ENCODE measurements at places on chromosomes 16 and 17.

DNA sequence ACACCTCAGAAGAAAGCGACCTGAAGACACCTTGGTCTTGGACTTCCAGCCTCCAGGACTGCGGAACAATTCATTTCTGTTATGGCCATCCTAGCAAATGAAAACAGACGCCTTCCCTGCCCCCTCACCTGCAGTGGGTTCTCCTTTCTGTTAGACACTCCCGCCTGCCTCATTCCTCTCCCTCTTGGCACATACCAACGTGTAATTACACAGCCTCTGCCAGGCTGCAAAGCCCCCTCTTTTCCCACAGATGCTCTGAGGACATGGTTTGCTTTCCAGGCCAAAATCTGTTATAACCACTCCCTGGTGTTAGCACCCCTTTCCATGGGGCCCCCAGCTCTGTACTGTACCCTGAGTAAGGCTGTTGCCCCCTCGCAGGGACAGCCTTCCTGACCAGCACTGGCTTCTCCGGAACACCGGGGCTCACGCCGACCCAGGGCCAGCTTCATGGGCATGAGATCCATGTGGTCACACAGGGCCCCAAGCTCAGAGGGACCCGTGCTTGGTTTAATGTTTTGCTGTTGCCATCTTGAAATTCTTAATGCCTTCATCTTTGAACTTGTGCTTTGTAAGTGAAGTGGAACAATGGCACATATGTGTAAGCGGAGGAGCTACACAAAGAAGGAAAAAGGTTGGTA is 64.1 kb downstream of the SDK2 start:
- no peak for DNase-seq

GRCh38 chr17:17403899-17404576 is 72.8 kb upstream of the MED9 start:
- peak; percentile 85 for DNase-seq

DNA sequence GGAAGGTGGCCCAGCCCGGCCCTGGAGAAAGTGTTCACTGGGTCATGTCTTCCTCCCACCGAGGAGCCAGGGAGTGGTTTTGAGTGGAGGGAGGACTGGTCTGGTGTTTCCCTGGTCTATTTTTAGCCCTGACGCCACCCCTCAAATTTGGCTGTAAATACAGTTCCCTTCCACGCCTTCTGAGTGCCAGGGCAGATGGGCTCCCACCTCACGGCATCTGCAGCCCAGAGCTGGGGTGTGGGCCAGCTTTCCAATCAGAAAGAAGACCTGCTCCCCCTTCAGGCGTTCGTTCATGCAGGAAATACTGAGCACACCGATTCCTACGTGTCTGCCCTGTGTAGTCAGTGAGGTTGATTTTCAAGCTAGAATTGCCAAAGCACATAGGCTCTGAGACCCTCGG is 53.7 kb downstream of the SNX20 start:
- DNase-seq: peak; percentile 53

DNA sequence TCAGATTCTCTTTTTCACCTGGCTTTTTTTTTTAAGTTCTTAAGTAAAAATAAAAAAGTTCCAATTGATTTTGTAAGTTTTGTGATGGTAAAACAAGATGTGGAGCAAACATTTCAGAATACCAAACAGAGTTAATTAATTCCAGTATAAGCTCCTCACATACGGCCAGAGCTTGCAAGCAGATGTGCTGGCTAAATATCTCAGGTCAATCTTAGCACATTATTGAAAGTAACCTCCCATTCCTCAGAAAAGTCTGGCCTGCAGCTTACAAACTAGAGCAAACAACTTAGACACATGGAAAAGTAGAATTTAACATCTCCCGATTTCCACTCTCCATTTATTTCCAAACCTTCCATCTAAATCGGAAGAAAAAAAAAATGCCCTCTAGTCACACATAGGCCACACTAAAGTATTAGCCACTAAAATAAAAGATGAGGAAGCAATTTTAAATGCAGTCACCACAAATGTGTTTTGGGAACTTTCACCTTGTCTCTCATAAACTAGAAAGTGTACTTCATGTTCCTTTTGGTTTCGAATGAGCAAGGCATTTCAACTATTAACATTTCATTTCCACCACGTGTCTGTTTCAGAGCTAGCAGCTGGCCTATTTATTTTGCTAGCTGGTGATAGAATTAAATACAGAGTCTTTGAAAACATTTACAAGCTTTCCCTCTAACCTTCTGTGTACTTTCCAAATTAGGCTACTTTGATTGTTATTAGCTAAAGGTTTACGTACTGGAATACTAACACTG is 143.3 kb downstream of the STX8 start:
- no peak for DNase-seq

- no peak for DNase-seq
These were observed 85.9 kb downstream of the SNX29 start for GRCh38 chr16:12062343-12063003.
